ENCODE measurements at places on chromosomes 6 and 20. TPM values are rescaled to one million over a fixed set of nuclear protein-coding genes. Genes with fewer than 3 reads are reported as not detected.

GRCh38 chr6:142567461-142567860 lies 265.7 kb downstream of the ADGRG6 start:
- no peaks in the 10 kb centered on the region for H3K36me3 ChIP-seq
- peaks cover 12% of the 10 kb centered on the region for H3K4me1 ChIP-seq

- H3K27me3 ChIP-seq = no peaks in the 10 kb centered on the region
- H3K4me3 ChIP-seq = peak within 1 kb of the TSS; percentile 81
- no peaks in the 10 kb centered on the region for H3K36me3 ChIP-seq
- H3K4me1 ChIP-seq = peaks cover 22% of the 10 kb centered on the region
These were observed at the start of gene CGAS for GRCh38 chr6:73452107-73452461. Gene CGAS, minus strand, starts transcription at chr6:73452297. Its CDS starts 116 bp downstream, at chr6:73452181.

DNA sequence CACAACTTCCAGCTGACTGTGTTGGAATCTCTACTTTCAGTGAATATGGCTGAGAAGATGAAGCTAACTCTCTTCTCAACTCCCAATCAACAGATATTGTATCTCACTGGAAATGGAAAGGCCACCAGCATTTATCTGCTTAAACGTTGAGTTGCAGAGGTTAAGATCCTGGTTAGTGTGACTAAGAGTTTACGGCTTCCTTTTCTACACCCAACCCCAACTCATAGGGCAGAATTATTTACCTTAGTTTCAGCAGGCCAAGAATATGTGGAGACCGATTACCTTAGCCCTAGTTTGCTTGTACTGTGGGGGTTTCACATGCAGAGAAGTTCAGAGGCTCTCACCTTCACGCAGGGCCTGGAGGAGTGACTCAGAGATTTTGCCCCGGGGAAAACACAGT lies 1026.6 kb downstream of the EYS start:
- H3K27me3 ChIP-seq = no peaks in the 10 kb centered on the region
- no peak overlapping the region for H3K27ac ChIP-seq
- DNase-seq = no peak
- H3K36me3 ChIP-seq = no peaks in the 10 kb centered on the region
- H3K4me3 ChIP-seq = no peak overlapping the region

DNA sequence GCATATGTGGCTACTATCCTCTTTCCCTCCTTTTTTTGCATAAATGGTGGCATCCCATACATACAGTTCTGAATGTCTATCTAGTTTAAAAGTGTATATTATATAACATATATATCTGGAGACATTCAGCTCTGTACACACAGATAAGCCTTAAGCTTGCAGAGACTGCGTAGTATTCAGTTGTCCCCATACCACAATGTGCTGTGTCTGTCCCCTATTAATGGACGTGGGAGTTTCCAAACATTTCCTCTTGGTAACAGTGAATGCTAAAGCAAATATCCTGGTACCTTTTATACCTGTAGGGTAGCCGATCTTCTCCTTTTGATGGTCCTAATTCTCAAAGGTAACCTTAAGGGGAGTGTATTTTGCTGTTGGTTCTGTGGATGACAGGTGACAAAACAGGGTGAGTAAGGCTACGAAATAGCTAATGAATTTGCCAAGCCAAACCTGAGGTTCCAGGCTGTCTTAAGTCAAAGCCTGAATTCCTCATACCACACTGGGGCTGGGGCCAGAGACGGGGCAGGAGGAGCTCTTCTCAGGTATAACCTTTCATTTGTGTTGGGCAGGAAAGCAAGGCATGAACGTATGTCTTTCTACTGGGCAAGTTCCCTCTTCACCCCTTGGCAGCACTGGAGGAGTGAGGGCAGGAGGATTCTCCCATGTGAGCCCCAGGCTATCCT lies 7.8 kb upstream of the C2 start:
- no peak overlapping the region for H3K27ac ChIP-seq
- no peaks in the 10 kb centered on the region for H3K27me3 ChIP-seq
- no peaks in the 10 kb centered on the region for H3K36me3 ChIP-seq
- no peak for DNase-seq
- H3K4me3 ChIP-seq = no peak overlapping the region
- no peaks in the 10 kb centered on the region for H3K4me1 ChIP-seq

DNA sequence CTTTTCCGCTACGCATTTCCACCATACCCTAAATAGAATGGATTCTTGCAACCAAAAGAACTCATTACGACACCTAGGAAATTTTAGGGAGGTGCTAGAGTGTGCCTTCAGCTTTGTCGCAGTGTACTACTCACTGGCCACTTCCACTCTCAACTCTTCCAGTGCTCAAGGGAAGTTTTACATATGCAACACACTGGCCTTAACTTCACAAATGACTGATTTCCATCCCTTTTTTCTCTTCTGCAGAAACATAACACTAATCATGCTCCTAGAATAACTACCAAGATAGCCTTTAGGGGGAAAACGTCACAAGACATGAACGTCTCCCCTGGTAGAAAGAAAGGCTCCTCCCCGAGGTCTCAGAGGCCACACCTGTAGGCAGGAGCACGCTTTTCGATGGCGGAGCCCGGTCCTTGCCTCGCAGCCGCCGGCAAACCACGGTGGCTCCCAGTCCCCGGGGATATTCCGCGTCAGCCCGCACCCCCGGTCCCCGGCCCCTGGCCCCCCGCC lies 584 bp downstream of the LYRM4 start:
- peak; percentile 66 for DNase-seq
- H3K27ac ChIP-seq = peak overlapping the region; percentile 93
- no peaks in the 10 kb centered on the region for H3K27me3 ChIP-seq
- H3K4me3 ChIP-seq = peak overlapping the region; percentile 82
- no peaks in the 10 kb centered on the region for H3K36me3 ChIP-seq

DNA sequence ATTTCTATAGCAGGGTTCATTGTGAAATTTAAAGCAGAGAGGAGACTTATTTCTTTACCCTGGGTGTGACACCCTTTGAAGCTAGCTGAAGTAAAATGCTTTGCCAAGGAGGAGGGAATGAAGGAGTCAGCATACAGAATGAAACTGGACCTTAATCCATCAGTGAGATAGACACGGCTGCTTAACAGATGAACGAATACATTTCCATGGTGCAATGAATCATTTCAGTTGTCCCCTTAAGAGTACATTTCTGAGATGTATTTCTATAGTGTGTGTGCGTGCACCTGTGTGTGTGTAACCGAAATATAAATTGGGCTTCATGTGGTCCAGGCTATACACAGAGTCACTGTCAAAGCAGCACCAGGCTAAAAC lies 73.8 kb upstream of the CD93 start:
- peak overlapping the region; percentile 22 for H3K27ac ChIP-seq
- peaks cover 22% of the 10 kb centered on the region for H3K4me1 ChIP-seq
- no peaks in the 10 kb centered on the region for H3K36me3 ChIP-seq
- H3K27me3 ChIP-seq = no peaks in the 10 kb centered on the region
- DNase-seq = no peak

GRCh38 chr6:131036143-131036542 lies 26.9 kb downstream of the EPB41L2 start:
- H3K4me3 ChIP-seq = no peak overlapping the region
- no peak overlapping the region for H3K27ac ChIP-seq

DNA sequence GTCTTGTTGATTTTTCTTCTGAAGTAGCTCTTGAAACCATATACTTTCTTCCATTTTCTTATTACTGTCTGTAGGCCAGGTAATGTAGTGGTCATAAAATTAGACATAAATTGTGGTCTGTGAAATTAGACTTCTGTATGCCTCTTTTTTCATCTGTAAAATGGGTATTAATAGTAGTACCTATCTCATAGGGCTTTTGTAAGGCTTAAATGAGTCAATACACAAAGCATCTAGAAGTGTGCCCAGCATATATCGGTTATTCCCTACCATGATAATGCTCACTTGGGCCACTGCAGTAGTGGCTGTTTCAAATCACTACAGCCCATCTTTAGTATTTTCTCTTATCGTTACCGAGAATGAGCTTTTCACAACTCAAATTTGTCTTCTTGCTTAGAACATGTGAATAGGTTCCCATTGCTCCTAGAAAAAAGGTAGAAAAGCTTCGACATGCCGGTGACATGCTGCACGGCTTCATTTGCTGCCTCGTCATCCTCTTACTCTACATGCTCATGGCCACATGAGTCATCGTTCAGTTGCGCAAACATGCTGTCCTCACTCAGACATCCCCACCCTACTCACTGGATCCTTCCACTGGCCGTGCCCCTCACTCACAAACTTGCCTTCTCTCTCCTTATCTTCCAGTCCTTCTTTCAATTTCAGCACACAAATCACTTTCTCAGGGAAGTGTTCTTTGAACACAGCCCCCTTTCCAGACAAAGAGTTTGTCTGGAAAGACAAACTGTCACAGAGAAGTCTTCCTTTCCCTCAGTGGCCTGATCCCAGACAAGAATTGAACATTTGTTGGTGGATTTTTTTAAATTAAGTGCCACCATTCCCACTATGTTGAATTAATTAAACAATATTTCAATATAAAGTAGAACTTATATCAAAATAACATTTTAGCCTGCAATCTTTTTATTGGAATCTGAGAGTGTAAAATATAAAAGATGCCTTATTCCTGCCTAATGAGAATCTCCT lies 32.2 kb upstream of the ERVFRD-1 start:
- DNase-seq = peak; percentile 84
- H3K27me3 ChIP-seq = no peaks in the 10 kb centered on the region
- H3K27ac ChIP-seq = no peak overlapping the region
- H3K4me1 ChIP-seq = peaks cover 5% of the 10 kb centered on the region

DNA sequence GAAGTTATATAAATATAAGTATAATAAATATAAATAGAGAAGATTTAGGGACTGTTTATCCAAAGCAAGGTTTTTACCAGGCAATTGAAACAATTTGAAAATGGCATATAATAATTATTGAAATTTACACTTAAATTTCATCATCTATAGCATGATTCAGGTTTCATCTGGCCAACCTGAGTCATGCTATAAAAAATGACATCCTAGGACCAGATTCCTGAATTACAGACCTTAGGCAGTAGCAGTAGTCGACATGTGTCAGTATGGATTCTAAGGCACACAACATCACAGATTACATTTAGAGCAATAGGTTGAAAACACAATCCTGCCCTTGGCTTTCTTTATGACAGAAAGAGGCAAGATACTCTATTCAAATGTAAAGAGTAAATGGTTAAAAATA lies 592.3 kb downstream of the PHF3 start:
- H3K27me3 ChIP-seq = no peaks in the 10 kb centered on the region
- no peak for DNase-seq
- H3K36me3 ChIP-seq = no peaks in the 10 kb centered on the region
- no peak overlapping the region for H3K4me3 ChIP-seq
- H3K4me1 ChIP-seq = no peaks in the 10 kb centered on the region
- no peak overlapping the region for H3K27ac ChIP-seq

GRCh38 chr20:21698494-21699215 lies 6.8 kb upstream of the PAX1 start:
- no peak for DNase-seq
- H3K4me1 ChIP-seq = no peaks in the 10 kb centered on the region
- no peak overlapping the region for H3K27ac ChIP-seq
- H3K36me3 ChIP-seq = no peaks in the 10 kb centered on the region
- peaks cover 20% of the 10 kb centered on the region for H3K27me3 ChIP-seq

Gene TMC2
- total RNA-seq = not detected

Gene DYNLT2
- total RNA-seq = 2.2 TPM

Gene SLC22A16
- total RNA-seq = not detected
